SJSA1 (cell line): ENCODE measurements at places on chromosomes 3 and 15. TPM values are rescaled to one million over a fixed set of nuclear protein-coding genes. Genes with fewer than 3 reads are reported as not detected.
A peak's percentile ranks its signal among the peaks of the same experiment; 100 is the strongest.

Gene CHRFAM7A
- not detected in 2 replicates for total RNA-seq

Gene AP3B2
- total RNA-seq: 0.11 TPM in 1 of 2 replicates, not detected in the other

DNA sequence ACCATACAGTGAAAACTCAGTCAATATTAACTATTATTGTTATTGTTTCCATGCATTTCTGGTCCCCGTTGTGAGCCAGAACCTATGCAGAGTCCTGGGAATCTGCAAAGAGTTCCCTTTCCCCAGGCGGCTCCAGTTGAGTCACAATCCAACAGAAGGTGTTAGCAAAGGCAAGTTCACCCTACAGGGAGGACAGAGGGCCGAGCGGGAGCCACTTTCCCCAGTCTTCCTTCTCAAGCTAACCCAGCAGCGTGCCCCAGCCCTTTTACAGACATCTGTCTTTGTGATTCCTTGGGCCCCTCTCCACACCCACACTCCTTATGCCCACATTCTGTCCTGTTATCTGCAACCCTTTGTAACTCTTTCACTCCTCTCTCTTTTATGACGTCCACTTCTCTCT, 13.1 kb upstream of the LTF start:
- DNase-seq: no peak
- H3K4me3 ChIP-seq: no peak overlapping the region
- H3K36me3 ChIP-seq: no peaks in the 10 kb centered on the region
- H3K27ac ChIP-seq: no peak overlapping the region
- H3K4me1 ChIP-seq: peaks cover 26% of the 10 kb centered on the region
- no peaks in the 10 kb centered on the region for H3K27me3 ChIP-seq

DNA sequence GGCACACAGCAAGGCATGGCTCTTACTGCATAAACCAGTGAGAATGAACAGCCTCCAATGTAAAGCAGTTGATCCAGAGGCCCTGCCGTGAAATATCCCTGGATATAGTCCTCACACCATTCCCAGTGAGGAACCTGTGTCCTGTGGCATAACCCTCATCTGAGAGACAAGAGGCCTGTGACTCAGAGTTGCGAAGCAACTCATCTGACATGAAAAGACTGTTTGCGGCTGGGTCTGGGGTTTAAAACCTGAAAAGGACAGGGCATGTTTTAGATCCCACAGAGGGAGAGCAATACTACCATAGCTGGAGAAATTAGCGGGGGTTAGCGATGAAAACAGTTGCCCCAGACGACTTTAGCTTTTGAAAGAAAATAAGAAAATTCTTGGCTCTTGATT, 165.3 kb upstream of the BHLHE40 start:
- H3K36me3 ChIP-seq: no peaks in the 10 kb centered on the region
- H3K4me3 ChIP-seq: no peak overlapping the region
- no peaks in the 10 kb centered on the region for H3K27me3 ChIP-seq
- no peak for DNase-seq

Gene SCAPER
- total RNA-seq: 4.6 and 10.2 TPM in 2 replicates

Gene GJD2
- 0.08 TPM in 1 of 2 replicates, not detected in the other for total RNA-seq

Gene B3GALNT1
- 23.1 and 44.7 TPM in 2 replicates for total RNA-seq

GRCh38 chr15:28456476-28457395, 76.0 kb downstream of the GOLGA8G start:
- H3K36me3 ChIP-seq: no peaks in the 10 kb centered on the region
- no peaks in the 10 kb centered on the region for H3K4me1 ChIP-seq
- H3K27ac ChIP-seq: no peak overlapping the region
- no peak overlapping the region for H3K4me3 ChIP-seq
- H3K27me3 ChIP-seq: no peaks in the 10 kb centered on the region
- DNase-seq: peak; percentile 53

DNA sequence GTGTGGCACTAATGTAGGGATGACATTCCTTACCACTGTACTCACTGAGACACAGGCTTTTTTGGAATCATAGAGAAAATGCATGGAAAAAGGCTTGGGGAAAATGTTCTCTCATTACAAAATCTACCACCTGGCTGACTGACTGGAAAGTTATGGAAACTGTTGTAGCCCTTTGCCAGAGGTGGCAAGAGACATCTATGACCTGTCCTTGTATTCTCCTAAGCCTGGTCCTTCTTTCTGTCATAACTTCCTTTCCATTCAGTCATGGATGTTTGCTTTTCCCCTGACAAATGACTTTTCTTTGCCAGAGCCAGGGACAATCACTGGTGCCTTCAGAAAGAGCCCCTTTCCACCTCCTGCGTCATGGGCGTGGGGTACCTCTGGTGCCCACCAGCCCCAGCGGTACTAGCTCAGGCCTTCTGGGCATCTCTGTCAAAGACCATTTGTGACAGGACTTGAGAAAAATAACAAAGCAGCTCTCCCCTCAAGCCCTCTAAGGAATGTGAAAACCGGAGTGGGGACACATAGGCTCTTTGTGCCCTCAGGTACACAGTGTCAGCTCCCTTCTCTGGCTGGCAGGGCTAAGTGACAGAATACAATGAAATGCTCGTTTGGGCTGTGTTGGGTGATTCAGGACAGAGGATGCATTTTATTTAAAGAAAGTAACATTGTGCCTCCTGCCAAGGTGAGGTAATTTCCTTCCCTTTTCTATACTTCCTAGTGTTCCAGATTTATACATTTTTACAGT, 381.1 kb upstream of the RASGRP1 start:
- no peak overlapping the region for H3K27ac ChIP-seq
- no peaks in the 10 kb centered on the region for H3K4me1 ChIP-seq
- DNase-seq: no peak
- no peaks in the 10 kb centered on the region for H3K27me3 ChIP-seq
- H3K4me3 ChIP-seq: no peak overlapping the region

DNA sequence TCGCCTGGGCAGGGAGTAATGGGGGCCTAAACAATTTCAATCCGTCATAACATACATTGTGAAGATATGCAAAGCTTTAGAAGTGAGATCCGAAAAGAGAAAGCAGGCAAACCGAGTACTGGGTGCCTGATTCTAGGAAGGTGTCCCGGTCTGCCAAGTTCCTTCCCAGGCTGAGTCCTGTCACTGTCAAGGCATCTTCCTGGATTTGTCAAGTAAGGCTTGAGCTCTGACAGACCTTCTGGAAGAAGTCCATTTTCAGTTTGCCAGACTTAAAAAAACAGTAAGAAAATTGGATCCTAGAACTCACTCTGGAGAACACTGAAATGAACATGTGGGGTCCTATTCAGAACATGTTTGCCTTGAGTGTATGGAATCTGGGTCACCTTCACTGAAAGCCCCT, 253.9 kb downstream of the RORA start:
- H3K27me3 ChIP-seq: no peaks in the 10 kb centered on the region
- H3K4me3 ChIP-seq: no peak overlapping the region
- H3K36me3 ChIP-seq: no peaks in the 10 kb centered on the region
- no peak for DNase-seq
- no peak overlapping the region for H3K27ac ChIP-seq

Gene WNT5A
- 18.6 and 18.8 TPM in 2 replicates for total RNA-seq

Gene LHFPL4
- 0.08 TPM in 1 of 2 replicates, not detected in the other for total RNA-seq

- no peak overlapping the region for H3K4me3 ChIP-seq
- H3K4me1 ChIP-seq: no peaks in the 10 kb centered on the region
- H3K27me3 ChIP-seq: no peaks in the 10 kb centered on the region
- DNase-seq: no peak
- H3K36me3 ChIP-seq: no peaks in the 10 kb centered on the region
- H3K27ac ChIP-seq: no peak overlapping the region
These were observed 113.4 kb upstream of the MRPS22 start for GRCh38 chr3:139230391-139230790.

GRCh38 chr3:31197941-31198340, 303.5 kb upstream of the GADL1 start:
- H3K27ac ChIP-seq: no peak overlapping the region; the same call in 1 of the 2 replicates
- no peaks in the 10 kb centered on the region for H3K27me3 ChIP-seq
- no peaks in the 10 kb centered on the region for H3K36me3 ChIP-seq
- no peak for DNase-seq

- H3K27me3 ChIP-seq: no peaks in the 10 kb centered on the region
- no peak overlapping the region for H3K27ac ChIP-seq
- no peak overlapping the region for H3K4me3 ChIP-seq
- no peaks in the 10 kb centered on the region for H3K4me1 ChIP-seq
These were observed 10.8 kb downstream of the CDAN1 start for GRCh38 chr15:42726114-42726513.

Gene GOLGA8G
- 0.25 TPM in 1 of 2 replicates, not detected in the other for total RNA-seq

DNA sequence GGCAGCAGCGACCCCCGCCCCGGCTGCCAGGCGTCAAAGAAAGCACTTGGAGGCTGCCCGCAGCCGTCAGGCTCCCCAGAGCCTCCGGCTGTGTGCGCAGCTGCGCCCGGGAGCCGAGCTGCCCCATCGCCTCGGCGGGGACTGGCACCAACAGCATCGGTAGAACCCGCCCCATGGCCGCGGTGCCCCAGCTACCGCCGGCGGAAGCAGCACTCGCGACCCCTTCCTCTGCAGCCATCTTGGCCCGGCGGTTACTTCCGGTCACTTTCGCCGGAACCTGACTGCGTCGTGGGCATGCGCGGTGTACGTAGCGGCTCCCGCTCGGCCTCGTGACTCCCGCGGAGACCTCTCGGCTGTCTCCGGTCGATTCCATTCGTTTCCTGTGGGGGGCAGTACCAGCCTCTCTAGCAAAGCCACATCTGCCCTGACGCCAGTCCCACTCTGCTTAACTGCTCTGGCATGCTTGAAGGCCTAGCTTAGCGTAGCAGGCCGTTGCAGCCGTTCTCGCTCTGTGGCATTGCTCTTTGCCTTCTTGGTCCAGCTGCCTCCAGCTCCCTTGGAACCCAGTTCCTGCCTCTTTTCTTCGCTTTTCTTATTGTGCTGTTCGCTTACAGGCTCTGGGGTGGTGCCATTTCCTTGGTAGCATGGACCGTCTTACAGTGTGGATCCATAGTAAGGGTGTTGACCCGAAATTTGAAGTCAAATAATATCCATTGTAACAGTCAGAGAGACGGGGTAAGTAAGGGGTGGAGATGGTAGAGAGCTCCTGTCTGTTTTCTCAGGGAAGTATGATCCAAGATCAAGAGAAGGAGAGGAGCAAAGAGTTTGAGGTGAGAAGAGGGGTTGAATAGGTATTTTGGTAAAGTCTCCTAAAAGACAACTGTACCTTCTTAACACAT, at the start of gene SPG11:
Gene SPG11, minus strand, starts transcription at position 253 of the 899 bp plus-strand sequence. Its CDS starts 15 bp downstream, at position 238.
- H3K27me3 ChIP-seq: no peaks in the 10 kb centered on the region
- H3K4me1 ChIP-seq: peaks cover 11% of the 10 kb centered on the region
- H3K4me3 ChIP-seq: peak within 1 kb of the TSS; percentile 79
- peak; percentile 95 for DNase-seq
- H3K27ac ChIP-seq: peak within 1 kb of the TSS; percentile 75
- peaks cover 19% of the 10 kb centered on the region for H3K36me3 ChIP-seq

GRCh38 chr15:58472821-58473581, 41.2 kb downstream of the LIPC start:
- no peak overlapping the region for H3K4me3 ChIP-seq
- H3K27ac ChIP-seq: peak overlapping the region; percentile 78
- peak; percentile 65 for DNase-seq
- H3K27me3 ChIP-seq: no peaks in the 10 kb centered on the region

Gene TRAT1
- total RNA-seq: not detected in 2 replicates

DNA sequence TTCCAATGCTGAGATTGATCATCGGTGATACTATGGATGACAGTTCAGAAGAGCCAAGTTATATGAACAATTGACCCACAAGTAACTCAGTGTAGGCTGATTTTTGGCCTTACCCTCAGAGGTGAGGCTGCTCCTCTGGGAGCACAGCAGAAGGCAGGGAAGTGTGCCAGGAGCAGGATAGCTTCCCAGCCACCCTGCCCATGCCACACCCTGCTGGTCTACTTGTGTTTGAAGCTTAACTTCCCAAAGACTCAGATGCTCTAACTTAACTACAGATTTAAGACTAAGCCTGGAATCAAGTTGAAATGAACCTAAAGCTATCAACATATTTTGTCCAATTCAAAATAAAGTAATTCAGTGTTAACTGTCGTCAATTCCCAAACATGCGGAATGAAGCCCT, 77.5 kb downstream of the BOC start:
- H3K4me3 ChIP-seq: no peak overlapping the region
- peaks cover 3% of the 10 kb centered on the region; the same call in 1 of the 2 replicates for H3K27me3 ChIP-seq
- no peak for DNase-seq
- H3K4me1 ChIP-seq: peaks cover 15% of the 10 kb centered on the region
- H3K27ac ChIP-seq: no peak overlapping the region
- H3K36me3 ChIP-seq: no peaks in the 10 kb centered on the region

DNA sequence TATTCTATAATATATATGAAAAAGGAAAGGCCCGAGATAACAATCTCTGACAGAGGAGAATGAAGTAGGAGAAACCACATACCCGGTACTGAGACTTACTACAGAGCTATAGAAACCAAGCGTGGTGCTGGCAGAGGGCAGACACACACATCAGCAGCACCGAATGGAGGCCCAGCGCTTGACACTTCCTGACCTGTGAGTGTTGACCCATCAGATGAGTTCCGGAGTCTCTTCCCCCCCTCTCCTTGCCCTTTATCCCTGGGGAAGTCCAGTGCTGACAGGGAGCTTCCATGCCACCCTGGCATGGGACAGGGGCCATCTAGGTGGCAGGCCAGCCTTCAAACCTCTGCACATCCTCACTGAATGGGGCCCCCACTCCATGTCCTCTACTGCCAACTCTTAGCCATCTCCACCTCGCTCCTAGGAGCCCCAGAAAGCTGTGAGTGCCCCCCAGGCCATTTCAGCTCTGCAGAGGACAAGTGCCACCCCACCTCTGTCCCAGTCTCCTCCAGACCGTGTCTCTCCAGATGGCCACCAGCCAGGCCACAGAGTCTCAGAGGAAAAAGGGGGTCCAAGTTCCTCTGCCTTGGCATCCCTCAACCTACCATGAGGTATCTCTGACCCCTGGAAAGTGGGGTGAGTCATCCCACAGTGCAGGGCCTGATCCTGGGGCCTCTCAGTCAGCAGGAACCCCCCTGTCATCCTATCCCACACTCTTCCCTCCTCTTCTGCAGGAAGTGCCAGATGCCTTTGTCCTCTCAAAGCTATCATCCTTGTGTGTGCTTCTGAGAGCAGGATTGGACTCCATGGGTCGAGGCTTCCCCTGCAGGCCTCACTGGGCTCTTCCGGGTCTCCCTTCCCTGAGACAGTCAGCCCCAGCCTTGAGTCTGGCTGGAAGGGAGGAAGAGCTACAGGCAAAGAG, 116.5 kb upstream of the ALDH1A3 start:
- no peak overlapping the region for H3K27ac ChIP-seq
- no peaks in the 10 kb centered on the region for H3K27me3 ChIP-seq
- peaks cover 23% of the 10 kb centered on the region for H3K4me1 ChIP-seq
- DNase-seq: no peak
- H3K36me3 ChIP-seq: no peaks in the 10 kb centered on the region
- H3K4me3 ChIP-seq: no peak overlapping the region

DNA sequence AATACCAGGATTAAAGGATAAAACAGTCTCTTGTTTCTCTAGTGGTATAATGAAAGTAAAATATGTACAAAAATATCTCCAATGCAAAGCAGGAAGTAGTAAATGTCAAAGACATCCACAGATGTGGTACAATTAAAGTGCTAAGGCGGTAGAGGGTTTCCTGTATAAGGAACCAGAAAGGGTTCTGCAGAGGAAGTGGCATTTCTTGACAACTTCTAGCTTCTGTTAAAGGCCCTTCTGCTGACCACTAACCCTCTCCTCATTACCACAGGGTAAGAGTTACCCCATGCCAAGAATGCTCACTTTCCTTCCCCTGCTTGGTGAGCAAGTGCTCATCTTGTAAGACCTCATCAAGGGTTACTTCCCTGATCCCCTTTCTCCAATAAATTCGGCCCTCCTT, 883.6 kb upstream of the NR2F2 start:
- no peaks in the 10 kb centered on the region for H3K4me1 ChIP-seq
- no peaks in the 10 kb centered on the region for H3K27me3 ChIP-seq
- H3K4me3 ChIP-seq: no peak overlapping the region
- DNase-seq: no peak

Gene FOXB1
- total RNA-seq: not detected in 2 replicates

Gene SEMA3F
- 0.58 and 1.9 TPM in 2 replicates for total RNA-seq

Gene CLDN18
- total RNA-seq: not detected in 2 replicates

Gene COL6A5
- not detected in 2 replicates for total RNA-seq

Gene ADAMTSL3
- 1.7 and 2.6 TPM in 2 replicates for total RNA-seq

Gene RBSN
- 9.4 and 21.4 TPM in 2 replicates for total RNA-seq

Gene ITIH1
- not detected in 2 replicates for total RNA-seq
